ENCODE measurements at places on chromosomes 12 and 14. TPM values are rescaled to one million over a fixed set of nuclear protein-coding genes. Genes with fewer than 3 reads are reported as not detected.

GRCh38 chr14:94654071-94654861 is 42.1 kb downstream of the SERPINA3 start:
- no peak for DNase-seq

- DNase-seq, result no peak
Measured at GRCh38 chr12:125458552-125459268, 393.5 kb downstream of the AACS start.

DNA sequence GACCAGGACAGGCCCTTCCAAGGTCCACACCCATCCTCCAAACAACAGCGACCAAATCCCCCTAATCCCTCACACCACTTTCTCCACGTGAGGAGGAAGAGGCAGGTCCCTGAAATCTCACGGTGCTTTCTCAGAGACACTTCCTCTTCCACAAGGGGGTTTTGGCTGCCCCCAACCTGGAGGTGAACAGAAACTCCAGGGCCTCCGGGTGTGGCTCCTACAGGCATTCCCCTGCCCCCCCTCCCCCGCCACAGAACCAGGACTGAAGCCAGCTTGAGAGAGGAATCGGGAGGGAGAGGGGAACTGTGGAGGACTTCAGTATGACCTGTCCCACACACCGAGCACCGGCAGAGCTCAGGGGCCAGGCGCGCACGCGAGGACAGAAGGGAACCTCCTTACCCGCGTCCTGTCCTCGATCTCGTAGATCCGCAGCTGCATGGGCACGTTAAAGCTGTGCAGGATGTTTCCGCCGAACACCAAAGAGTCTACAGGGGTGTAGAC is 60.2 kb downstream of the KDM2B start:
- DNase-seq, result no peak

DNA sequence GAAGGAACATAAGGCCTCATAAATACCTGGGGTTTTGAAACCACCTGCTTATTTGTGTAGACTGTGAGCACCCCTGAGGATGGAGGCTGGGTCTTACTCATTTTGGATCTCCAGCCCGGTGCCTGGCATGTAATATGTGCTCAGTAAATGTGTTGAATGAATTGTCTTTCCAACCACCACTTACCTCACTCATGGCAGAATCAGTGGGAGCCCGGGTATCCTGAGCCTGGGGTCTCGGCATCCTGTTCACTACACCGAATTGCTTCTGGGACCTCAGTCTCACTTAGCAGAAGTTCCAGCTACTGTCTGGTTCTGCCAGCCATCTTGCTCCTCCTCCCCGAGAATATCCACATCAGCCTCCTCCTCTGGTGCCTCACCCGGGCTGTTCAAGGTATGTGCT is 43.0 kb upstream of the CCND2 start:
- DNase-seq, result no peak

CLEC7A gene
- 40.5 TPM for total RNA-seq

Data from M059J (cell line).